ENCODE measurements at places on chromosomes 12 and 14.
A peak's percentile ranks its signal among the peaks of the same experiment; 100 is the strongest.

DNA sequence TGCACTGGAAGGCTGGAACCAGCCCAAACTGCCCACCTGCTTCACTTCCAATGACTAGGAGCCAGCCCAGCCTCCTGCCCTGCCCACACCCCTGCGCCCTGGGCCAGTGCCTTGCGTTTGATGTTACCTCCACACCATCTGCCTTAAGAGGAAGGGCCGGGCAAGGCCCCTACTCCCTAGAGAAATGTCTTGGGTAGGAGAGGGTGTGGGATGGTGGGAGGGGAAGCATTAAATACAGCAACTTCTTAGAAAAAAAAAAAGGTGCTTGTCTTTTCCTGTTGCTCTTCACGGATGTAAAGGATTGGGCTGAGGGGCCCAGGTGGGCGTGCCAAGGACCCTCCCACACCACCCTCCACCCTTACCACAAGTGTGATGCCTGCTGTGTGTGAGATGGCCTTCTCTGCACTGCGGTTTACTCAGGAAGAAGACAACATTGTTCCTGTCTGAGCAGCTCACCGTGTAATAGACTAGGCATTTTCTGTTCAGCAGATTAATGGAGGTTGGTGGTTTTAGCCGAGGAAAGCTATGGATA lies 99.9 kb downstream of the NINJ2 start:
- DNase-seq: peak; percentile 35

GRCh38 chr12:131091413-131091975 lies 137.8 kb downstream of the ADGRD1 start:
- DNase-seq: no peak

- DNase-seq: no peak
These were observed 114.0 kb downstream of the PLEKHA5 start for GRCh38 chr12:19243551-19243950.

GRCh38 chr14:104224131-104224505 lies 85.7 kb downstream of the KIF26A start:
- no peak for DNase-seq

DNA sequence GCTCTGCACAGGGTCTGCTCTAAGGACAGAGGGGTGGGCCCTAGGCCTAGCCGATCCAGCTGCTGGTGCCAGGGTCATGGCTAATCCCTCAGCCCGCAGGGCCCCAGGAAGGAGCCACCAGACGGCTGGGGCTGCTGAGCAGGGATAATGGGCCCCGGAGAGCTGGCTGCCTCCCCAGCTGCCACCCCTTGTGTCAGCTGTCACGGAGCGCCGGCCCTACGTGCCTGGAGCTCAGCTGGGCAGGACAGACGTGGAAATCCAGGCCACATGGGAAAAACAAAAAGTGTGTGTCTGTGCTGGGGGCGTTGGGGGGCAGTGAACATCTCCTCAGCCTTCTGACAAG lies 36.2 kb downstream of the CHGA start:
- DNase-seq: no peak

DNA sequence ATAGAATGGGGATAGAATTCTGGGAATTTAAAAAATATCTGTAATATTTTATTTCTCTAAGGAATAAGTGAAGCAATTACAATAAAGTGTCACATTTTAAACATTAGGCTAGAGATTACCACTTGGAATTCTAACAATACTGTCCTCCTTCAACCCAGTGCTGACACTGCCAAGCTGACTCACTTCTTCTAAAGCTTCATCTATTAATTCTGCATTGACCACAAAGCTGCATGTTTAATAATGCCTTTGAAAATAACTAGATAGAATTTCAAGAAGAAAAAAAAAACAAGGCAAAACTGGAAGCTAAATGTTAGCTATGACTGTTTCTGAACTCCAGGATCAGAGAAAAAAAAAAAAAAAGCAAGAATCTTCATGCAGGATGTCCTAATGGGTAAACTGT lies 970.7 kb upstream of the FBXO33 start:
- no peak for DNase-seq

GRCh38 chr12:15561396-15561795 lies 227.8 kb downstream of the EPS8 start:
- no peak for DNase-seq

DNA sequence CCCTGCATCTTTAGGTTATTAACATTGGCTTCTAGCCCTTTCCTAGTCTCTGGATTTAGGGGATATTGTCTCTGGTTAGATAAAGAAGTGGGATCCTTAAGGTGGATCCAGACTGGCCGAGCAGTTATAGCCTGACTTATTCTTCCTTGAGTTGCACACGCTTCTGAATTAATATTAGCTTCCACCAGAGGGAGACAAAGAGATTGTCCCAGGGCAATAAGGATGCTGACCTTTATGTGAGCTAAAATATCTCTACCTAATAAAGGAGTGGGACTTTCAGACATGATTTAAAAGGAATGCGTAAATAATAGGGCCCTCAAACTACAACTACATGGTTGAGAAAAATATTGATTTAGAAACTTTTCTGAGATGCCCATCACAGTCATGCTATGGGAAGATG lies 139.7 kb downstream of the SLCO1B3 start:
- peak; percentile 13 for DNase-seq

DNA sequence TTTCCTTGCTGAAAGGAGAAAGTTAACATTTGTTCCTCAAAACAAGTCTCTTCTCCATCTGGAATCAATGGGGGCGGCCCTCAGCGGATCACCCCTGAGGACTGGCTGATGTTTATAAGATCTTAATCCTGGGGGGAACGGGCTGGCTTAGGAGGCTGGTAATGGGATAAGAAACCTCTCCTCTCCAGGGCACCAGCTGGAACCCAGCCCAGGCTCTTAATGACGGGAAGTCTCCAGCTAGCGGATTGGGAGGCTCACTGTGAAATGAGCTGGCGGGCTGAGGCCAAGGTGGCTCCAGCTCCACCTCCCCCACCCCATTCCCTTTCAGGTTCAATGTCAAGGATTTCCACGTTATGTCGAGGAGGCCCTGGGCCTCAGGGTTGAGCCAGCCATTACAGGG lies 1133.0 kb downstream of the VRK1 start:
- DNase-seq: no peak

DNA sequence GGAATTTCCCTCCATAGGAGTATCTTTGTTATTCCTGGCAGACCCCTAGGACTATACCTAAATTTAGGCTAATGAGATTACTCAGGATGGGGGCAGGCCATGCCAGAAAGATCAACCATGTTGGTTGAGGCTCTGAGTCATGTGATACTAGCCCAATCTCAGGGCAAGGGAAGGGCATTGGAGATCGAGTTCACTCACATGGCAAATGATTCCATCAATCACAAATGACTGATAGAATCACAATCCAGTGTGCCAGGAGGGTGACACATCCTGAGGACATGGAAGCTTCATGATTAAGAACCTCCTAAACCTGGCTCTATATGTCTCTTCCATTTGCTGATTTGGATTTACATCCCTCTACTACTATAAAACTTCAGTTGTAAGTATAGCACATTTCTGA lies 182.3 kb downstream of the NTF3 start:
- peak; percentile 67 for DNase-seq

DNA sequence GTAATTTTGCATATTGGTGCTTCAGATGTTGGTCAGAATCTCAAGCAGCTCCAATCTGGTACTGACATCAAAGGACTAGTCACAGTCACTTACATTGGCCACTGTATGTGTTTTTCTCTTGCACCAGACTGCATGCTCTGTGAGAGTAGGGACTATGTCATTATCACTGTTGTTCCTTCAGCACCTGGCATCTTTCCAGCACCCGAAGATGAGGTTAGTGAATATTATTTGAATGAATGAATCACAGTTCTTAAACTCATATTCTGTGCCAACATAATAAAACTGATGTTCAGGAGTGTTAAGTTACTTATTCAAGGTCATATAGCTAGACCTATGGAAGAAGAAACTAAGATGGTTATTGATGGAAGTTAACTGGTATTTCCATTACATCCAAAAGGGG lies 204.5 kb upstream of the TBX3 start:
- peak; percentile 73 for DNase-seq

GRCh38 chr12:68611094-68611805 lies 551 bp downstream of the RAP1B start:
- DNase-seq: peak; percentile 75

DNA sequence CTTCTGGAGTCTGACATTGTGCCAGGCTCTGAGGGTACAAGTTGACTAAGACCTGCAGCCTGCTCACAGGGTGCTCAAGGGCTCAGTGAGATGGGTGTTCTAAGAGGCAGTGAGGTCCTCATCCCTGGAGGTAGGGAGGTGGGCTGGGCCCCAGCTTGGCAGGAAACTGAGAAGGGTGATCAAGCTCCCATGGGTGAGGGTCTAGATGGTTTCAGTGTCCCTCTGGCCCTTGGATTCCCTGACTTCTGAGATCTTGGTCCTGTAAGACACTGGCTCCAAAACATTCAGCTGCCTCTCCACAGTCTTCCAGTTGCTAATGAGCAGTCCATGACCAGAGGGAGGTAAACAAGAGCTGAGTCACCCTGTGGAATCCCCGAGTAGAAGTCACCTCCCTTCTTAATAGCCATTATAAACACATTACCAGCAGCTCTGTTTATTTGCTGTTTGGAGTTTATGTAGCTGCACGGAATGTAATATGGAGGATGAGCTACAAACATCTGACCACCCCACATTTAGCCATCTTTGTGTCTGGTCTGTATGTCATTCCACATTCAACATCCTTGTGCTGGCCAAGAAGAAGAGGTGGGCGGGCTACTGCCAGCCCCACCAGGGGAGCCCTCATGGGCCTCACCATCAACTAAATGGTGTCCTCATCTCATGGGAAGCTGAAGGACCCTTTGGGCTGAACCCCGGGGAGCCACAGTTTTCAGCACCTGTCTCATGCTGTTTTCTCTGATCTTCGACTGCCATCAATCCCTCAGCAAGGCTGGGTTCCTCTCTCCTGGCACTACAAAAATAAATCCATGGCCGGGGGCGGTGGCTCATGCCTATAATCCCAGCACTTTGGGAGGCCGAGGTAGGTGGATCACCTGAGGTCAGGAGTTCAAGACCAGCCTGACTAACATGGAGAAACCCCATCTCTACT lies 37.2 kb upstream of the BDKRB2 start:
- DNase-seq: peak; percentile 94

GRCh38 chr12:76455582-76456345 lies 103.8 kb downstream of the OSBPL8 start:
- DNase-seq: peak; percentile 92

DNA sequence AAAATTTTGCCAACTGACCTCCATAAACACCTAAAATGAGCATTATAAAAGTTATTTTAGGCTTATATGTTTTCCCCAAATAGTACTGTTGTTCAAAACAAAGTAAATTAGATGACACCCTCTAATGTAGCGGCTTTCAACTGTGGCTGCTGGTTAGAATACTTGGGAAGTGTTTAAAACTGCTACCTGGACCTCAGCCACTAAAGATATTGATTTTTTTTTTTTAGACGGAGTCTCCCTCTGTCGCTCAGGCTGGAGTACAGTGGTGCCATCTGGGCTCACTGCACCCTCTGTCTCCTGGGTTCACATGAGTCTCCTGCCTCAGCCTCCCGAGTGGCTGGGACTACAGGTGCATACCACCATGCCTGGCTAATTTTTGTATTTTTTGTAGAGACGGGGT lies 16.2 kb downstream of the PRORP start:
- no peak for DNase-seq

- DNase-seq: no peak
These were observed 16.0 kb downstream of the DBX2 start for GRCh38 chr12:45034861-45035265.

DNA sequence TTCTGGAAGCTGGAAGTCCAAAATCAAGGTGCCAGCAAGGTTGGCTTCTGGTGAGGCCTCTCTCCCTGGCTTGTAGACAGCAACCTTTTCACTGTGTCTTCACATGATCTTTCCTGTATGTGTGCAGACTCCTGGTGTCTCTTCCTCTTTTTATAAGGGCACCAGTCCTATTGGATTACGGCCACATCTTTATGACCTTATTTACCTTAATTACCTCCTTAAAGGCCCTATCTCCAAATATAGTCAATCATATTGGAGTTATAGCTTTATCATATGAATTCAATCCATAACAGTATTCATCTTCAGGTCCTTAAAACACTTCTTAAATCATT lies 21.2 kb upstream of the GARIN2 start:
- no peak for DNase-seq

DNA sequence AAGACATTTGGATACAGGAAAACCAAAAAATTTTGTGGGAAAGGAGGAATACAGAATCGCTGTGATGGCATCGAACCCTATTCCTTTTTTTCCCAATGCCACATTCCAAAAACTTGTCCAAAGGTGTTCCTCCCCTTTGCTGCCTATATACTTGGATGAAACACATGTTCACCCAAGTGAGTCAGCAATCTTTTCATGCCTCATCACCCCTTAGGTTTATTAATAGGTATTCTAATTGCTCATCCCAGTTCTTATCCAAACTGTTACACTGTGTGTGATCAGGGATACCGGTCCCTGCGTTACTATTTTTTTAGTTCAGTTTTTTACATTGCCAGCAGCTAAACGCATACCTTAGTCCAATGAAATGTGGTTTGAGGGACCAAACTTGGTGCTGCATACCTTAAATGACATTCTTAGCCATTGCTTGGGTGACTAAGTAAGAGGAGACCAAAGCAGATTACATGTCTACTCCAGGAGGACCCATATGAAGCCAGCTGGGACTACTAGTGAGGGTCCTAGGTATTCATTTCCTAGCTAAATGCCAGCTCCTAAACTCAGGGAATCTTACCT lies 20.6 kb upstream of the ST8SIA1 start:
- no peak for DNase-seq

- DNase-seq: no peak
These were observed 204.0 kb downstream of the GRIN2B start for GRCh38 chr12:13777374-13777773.

GRCh38 chr14:24959791-24960331 lies 90.1 kb downstream of the STXBP6 start:
- DNase-seq: peak; percentile 19

GRCh38 chr14:70567791-70568190 lies 32.7 kb downstream of the MED6 start:
- peak; percentile 43 for DNase-seq

- DNase-seq: no peak
These were observed 18.2 kb downstream of the RFX4 start for GRCh38 chr12:106601031-106601430.

All from EH (cell line).